Left renal pelvis (tissue), 4 donors: ENCODE measurements at places on chromosomes 7 and 10.

GRCh38 chr7:149423449-149424110 lies 37.3 kb downstream of the ZNF777 start:
- no peak for DNase-seq

GRCh38 chr7:2016021-2016631 lies 216.6 kb downstream of the MAD1L1 start:
- DNase-seq = no peak

GRCh38 chr7:73577627-73578341 lies 595 bp downstream of the TBL2 start:
- no peak for DNase-seq

DNA sequence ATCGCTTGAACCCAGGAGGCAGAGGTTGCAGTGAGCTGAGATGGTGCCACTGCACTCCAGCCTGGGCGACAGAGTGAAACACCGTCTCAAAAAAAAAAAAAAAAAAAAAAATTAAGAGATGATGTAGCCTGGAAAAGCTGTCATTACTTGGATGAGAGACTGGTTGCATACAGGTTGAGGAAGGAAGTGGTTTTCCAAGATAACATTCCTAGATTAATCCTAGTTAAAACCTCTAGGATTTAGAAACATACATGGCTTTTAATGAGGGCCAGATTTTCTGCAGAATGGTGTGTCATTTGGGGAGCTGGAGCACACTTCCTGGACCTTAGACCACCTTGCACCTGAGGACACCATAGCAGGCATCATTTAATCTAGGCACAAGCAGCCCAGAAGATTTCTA lies 17.8 kb downstream of the VWA2 start:
- DNase-seq = no peak

DNA sequence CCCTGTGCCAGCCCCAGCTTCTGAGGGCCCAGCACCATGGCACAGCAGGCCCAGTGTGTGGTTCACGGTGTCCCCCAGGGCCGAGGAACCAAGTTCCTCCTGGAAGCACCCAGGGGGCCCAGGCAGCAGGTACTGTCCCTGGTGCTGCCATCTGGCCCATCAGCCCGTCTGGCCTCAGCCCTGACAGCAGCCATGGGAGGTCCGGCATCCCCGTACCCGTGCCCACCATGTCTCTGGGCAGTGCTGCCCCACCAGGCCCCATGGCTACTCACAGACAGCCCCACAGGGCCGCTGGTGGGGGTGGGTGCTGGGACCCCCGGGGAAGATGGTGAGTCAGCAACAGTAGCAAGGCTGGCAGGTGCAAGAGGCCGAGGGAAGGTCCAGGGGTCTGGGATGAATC lies 32.8 kb downstream of the STK32C start:
- DNase-seq = no peak

DNA sequence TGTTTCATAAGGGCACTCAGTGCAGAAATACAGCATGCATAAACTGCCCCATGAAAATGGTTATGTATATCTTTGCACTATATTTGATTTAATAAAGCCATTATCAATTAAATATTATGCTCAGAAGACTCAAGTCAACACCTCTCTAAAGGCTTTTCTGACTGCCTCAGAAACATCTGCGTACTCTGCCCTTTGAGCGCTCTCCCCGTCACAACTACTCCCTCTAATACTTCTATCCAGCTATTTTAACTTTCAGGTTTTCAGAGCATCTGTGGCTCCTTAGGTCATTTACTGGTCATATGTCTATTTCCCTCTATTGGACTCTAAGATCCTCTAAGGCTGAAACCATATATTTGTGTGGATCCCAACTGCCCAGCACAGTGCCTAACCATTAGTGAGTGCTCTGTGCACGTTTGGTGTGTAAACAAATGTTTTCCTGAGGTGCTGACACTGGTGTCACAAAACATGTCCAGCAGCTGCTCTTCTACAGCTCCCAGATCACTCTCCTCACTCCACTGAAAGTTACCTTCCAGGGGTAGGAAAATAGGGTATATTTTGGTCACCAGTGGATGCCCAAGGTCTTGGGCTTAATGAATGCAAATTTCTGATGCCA lies 179.1 kb downstream of the BTAF1 start:
- no peak for DNase-seq
